ENCODE measurements at places on chromosomes 1 and 21.

DNA sequence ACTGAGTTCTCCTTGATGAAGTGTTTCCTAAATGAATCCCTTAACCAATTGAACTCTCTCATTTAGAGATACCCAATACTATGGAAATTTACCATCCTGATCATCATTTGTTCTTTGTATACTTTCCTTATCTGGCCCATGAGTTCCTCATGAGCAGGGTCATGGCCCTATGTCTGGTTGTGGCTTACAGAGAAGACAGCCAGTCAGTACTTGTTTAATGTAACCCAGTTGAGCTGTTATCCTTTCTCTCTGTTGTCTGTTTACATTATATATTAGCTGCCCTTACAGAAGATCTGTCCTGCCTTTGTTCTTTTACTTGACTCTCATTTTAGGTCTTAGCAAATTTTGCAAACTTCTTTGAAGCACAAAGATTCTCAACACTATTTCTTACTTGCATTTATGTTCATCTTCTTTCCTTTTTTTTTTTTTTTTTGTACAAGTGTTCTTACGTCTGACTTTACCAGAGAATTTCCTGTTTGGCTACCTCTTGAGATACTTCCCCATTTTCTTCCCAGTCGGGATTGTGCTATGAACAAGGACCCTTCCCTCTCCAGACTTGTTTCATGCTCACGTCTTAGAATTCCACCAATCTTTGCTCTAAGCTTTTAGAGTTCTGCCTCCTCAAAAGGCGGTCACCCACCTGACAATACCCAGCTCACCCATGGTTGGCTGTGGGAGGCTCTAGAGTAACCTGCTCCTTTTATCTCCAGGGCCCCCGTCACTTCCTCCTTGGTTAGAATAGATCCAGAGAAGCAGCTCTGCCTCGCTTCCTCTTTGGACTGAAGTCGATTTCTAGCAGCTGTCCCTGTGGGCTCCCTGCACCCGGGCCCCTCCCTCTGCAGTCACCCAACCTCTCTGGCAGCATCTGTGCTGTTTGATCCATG, 53.6 kb upstream of the RUNX1 start:
- peak; percentile 55 for DNase-seq
- no peaks in the 10 kb centered on the region for H3K4me1 ChIP-seq
- no peaks in the 10 kb centered on the region for H3K27me3 ChIP-seq
- no peak overlapping the region for H3K27ac ChIP-seq
- no peak overlapping the region for H3K4me3 ChIP-seq

GRCh38 chr21:38486221-38486620, 12.1 kb downstream of the ERG start:
- H3K4me1 ChIP-seq, result no peaks in the 10 kb centered on the region
- no peaks in the 10 kb centered on the region for H3K36me3 ChIP-seq
- peaks cover 25% of the 10 kb centered on the region for H3K27me3 ChIP-seq
- H3K4me3 ChIP-seq, result no peak overlapping the region
- no peak overlapping the region for H3K27ac ChIP-seq

DNA sequence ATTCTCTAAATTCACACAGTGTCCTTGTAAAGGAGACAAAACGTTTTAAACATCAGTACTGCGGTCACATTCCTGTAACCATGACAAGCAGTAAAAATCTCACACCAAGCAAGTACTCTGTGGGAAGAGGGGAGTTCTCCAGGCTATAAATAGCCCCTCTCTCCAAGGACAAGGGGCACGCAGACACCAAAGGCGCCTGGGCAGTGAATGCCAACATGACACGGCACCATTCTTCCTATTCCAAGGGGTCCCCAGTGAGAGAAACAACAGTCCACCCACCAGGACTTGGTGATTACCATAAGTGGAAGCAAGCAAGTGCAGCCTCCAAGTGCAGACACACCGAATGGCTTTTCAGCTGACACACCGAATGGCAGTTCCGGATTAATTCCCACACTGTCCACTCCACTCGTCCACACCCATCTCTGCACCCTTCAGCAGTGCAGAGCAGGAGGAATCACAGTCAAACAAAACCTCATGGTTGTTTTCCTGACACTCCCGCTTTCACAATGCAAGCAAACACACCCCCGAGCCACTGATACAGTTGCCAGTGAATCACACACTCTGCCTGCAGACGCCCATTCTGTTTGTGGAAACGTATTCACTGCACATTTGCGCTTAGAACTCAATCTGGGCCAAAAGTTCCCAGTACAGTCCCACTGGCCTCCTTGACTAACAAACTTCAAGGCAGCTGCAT, 1.8 kb downstream of the PTTG1IP start:
- H3K27ac ChIP-seq, result peak overlapping the region; percentile 93
- H3K27me3 ChIP-seq, result no peaks in the 10 kb centered on the region
- DNase-seq, result no peak
- peak overlapping the region; percentile 96 for H3K4me3 ChIP-seq
- H3K4me1 ChIP-seq, result peaks cover 65% of the 10 kb centered on the region

DNA sequence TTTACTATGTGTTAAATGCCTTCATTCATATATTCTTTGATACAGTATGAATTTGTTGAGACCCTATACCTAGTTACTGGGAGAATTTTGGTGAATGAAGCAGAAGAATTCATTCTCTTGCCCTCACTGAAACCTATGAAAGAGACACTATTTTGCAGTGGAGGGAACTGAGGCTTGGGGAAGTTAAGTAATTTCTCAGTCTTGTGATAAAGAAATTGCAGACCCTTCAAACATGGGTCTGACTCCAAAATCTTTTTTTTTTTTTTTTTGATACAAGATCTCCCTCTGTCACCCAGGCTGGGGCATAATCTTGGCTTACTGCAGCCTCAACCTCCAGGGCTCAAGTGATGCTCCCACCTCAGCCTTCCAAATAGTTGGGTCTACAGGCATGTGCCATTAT, 132.1 kb downstream of the DNM3 start:
- peaks cover 5% of the 10 kb centered on the region for H3K36me3 ChIP-seq
- no peaks in the 10 kb centered on the region for H3K4me1 ChIP-seq
- no peak for DNase-seq
- no peak overlapping the region for H3K27ac ChIP-seq

GRCh38 chr1:97143236-97143882, 421.8 kb downstream of the PTBP2 start:
- H3K27me3 ChIP-seq, result no peaks in the 10 kb centered on the region
- no peak overlapping the region for H3K27ac ChIP-seq
- peaks cover 20% of the 10 kb centered on the region for H3K36me3 ChIP-seq
- DNase-seq, result no peak

GRCh38 chr1:14857436-14858195, 259.1 kb downstream of the KAZN start:
- H3K4me3 ChIP-seq, result no peak overlapping the region
- H3K36me3 ChIP-seq, result no peaks in the 10 kb centered on the region
- no peaks in the 10 kb centered on the region for H3K4me1 ChIP-seq
- DNase-seq, result no peak

DNA sequence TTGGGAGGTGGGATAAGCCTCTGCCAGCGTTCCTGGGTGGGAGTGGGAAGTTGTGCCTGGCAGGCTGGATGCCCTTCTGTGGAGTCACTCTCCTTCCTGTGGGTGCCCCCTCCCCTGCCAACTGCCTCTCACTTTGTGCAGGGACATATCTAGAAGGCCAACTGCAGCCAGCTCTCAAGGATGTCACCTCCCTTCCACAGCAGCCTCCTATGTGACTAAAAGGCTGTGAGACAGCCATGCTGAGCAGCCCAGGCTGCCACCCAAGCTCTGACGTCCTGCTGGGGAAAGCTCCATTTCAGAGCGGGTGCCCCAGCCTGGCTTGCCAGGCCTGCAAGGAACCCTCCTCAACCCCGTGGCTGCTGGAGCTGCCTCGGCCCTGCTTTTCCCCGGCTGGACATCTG, 19.6 kb upstream of the SLC26A9 start:
- no peak overlapping the region for H3K27ac ChIP-seq
- H3K4me3 ChIP-seq, result no peak overlapping the region
- H3K36me3 ChIP-seq, result no peaks in the 10 kb centered on the region
- peaks cover 2% of the 10 kb centered on the region for H3K4me1 ChIP-seq
- DNase-seq, result no peak
- peaks cover 6% of the 10 kb centered on the region for H3K27me3 ChIP-seq

GRCh38 chr1:58803858-58804257, 20.0 kb upstream of the JUN start:
- no peaks in the 10 kb centered on the region for H3K27me3 ChIP-seq
- peaks cover 7% of the 10 kb centered on the region for H3K4me1 ChIP-seq
- H3K4me3 ChIP-seq, result no peak overlapping the region
- H3K27ac ChIP-seq, result no peak overlapping the region
- DNase-seq, result no peak

GRCh38 chr1:193438312-193438711, 251.9 kb upstream of the B3GALT2 start:
- no peaks in the 10 kb centered on the region for H3K27me3 ChIP-seq
- no peaks in the 10 kb centered on the region for H3K36me3 ChIP-seq
- no peak overlapping the region for H3K27ac ChIP-seq
- H3K4me3 ChIP-seq, result no peak overlapping the region

DNA sequence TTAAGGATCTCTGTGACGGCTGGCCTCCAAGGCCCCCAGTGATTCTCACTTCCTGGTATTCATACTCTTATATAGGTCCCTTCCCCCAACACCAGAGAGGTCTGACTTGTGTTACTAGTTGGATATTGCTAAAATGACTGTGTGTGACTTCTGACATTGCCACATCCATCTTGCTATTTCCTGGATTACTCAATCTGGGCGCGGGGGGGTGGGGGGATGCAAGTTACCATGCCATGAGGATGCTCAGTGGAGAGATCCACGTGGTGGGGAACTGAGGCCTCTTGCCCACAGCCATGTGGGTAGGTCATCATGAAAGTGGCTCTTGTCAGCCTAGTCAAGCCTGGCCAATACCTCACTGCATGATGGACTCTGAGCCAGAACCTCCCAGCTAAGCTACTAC, 117.0 kb downstream of the UBE2U start:
- no peaks in the 10 kb centered on the region for H3K36me3 ChIP-seq
- H3K27ac ChIP-seq, result no peak overlapping the region
- H3K4me3 ChIP-seq, result no peak overlapping the region
- H3K4me1 ChIP-seq, result no peaks in the 10 kb centered on the region
- H3K27me3 ChIP-seq, result peaks cover 4% of the 10 kb centered on the region

DNA sequence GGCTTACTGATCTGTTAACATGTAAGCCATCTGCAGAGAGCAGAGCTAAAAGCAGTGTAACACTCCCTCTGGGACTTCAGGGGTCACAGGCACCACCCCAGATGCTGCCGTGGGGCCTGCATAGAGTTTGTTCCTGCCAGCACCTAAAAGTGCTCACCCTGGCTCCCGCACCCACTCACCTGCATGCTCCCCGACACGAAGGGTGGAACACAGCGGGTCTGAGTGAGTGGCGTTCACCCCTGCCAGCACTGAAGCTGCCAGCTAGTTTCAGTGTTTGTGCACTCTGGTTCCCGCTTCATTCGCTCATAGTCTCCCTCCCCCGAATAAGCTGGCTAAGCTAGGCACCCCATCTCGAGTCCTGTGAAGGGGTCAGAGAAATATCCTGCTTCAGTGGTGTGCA, 1681.0 kb downstream of the NCAM2 start:
- no peaks in the 10 kb centered on the region for H3K27me3 ChIP-seq
- no peak overlapping the region for H3K4me3 ChIP-seq
- peaks cover 2% of the 10 kb centered on the region for H3K4me1 ChIP-seq

GRCh38 chr21:18384771-18385170, 18.8 kb downstream of the TMPRSS15 start:
- H3K27ac ChIP-seq, result no peak overlapping the region
- H3K4me1 ChIP-seq, result peaks cover 2% of the 10 kb centered on the region
- H3K27me3 ChIP-seq, result no peaks in the 10 kb centered on the region
- no peaks in the 10 kb centered on the region for H3K36me3 ChIP-seq

GRCh38 chr21:25370311-25370744, 237.0 kb downstream of the MRPL39 start:
- no peak overlapping the region for H3K4me3 ChIP-seq
- peaks cover 6% of the 10 kb centered on the region for H3K4me1 ChIP-seq
- no peak for DNase-seq
- H3K36me3 ChIP-seq, result no peaks in the 10 kb centered on the region

GRCh38 chr1:240304466-240304865, 212.8 kb downstream of the FMN2 start:
- peaks cover 4% of the 10 kb centered on the region for H3K36me3 ChIP-seq
- H3K4me3 ChIP-seq, result no peak overlapping the region
- H3K27ac ChIP-seq, result no peak overlapping the region
- H3K4me1 ChIP-seq, result no peaks in the 10 kb centered on the region
- DNase-seq, result no peak

- H3K4me3 ChIP-seq, result no peak overlapping the region
- no peaks in the 10 kb centered on the region for H3K27me3 ChIP-seq
- DNase-seq, result no peak
- H3K4me1 ChIP-seq, result no peaks in the 10 kb centered on the region
- H3K27ac ChIP-seq, result no peak overlapping the region
- no peaks in the 10 kb centered on the region for H3K36me3 ChIP-seq
Observed at GRCh38 chr1:22786719-22787489, 76.3 kb downstream of the EPHB2 start.

DNA sequence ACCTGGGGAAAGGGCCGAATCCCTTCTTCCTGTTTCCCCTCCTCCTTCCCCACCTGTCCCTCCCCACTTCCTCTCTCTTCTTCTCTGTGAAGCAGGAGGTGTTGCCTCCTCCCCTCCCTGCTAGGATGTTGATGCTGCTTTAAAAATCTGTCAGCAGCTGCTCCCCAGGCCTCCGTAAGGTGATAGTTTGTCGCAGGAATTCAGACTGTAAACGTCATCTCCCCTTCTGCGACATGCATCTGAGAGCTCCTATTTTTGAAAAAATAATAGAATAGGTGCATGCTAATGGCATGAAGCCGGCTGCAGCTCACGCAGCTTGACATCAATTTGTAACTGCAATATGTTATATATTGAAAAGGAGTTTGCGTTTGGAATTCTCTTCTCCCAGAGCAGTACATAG, 70.1 kb downstream of the KAZN start:
- DNase-seq, result no peak
- no peaks in the 10 kb centered on the region for H3K36me3 ChIP-seq
- no peak overlapping the region for H3K4me3 ChIP-seq

All from naive thymus-derived CD8-positive, alpha-beta T cell (primary cell).